ENCODE measurements at places on chromosomes 2 and 18. TPM values are rescaled to one million over a fixed set of nuclear protein-coding genes. Genes with fewer than 3 reads are reported as not detected.

GRCh38 chr18:12842459-12843380, 41.3 kb downstream of the PTPN2 start:
- H3K4me1 ChIP-seq = peaks cover 4% of the 10 kb centered on the region
- no peak for DNase-seq
- no peaks in the 10 kb centered on the region for H3K27me3 ChIP-seq

The TDRD15 gene
- total RNA-seq = 11.3 TPM

DNA sequence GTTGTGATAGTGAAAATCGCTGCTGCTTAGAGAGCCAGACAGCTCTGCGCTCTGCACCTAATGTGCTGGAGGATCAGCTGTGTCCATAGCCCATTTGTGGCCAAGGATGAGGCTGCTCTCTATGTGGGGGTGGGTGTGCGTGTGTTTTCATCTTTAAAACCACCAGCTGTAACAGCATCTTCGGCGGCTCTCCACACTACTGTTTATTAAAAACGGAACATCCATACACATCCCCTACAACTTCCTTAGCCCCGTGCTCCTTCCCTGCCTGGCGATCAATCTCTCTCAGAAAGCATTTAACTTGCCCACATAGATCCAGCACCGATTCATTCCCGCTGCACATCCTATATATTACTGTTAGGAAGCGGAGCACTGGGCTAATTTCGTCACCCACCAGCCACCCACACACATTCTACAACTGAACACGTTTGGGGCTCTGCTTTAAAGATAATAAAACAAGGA, 1.6 kb downstream of the CELF4 start:
- no peak overlapping the region for H3K4me3 ChIP-seq
- no peaks in the 10 kb centered on the region for H3K36me3 ChIP-seq
- DNase-seq = no peak
- H3K27me3 ChIP-seq = no peaks in the 10 kb centered on the region
- H3K27ac ChIP-seq = no peak overlapping the region

The SLC8A1 gene
- total RNA-seq = 1.4 TPM

DNA sequence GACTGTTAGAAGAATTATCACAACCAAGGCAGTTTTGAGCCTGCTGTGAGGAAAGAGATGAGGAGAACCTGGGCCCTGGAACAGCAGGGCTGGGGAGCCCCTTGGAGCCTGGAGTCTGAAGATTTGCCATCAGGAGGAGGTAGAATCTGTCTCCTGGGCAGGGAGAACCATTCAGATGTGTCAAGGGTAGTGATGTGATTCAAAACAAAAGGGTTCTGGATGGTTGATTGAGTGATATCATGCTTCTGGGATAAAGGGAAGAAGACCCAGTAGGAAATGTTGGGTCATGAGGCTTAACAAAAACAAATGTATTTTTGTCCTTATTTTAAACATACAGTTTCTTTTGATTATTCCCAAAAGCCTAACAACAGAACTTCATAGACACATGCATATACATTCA, 28.6 kb downstream of the RNF144A start:
- H3K36me3 ChIP-seq = no peaks in the 10 kb centered on the region
- no peaks in the 10 kb centered on the region for H3K27me3 ChIP-seq
- peaks cover 6% of the 10 kb centered on the region for H3K4me1 ChIP-seq
- H3K27ac ChIP-seq = no peak overlapping the region
- H3K4me3 ChIP-seq = no peak overlapping the region

Measured in testis (tissue), 5 donors.